ENCODE measurements at places on chromosomes 13 and 19. TPM values are rescaled to one million over a fixed set of nuclear protein-coding genes. Genes with fewer than 3 reads are reported as not detected.

NXNL1 gene
- total RNA-seq: not detected

- no peak overlapping the region for H3K4me3 ChIP-seq
- no peaks in the 10 kb centered on the region for H3K4me1 ChIP-seq
- H3K27ac ChIP-seq: no peak overlapping the region
- H3K27me3 ChIP-seq: peaks cover 29% of the 10 kb centered on the region
- H3K36me3 ChIP-seq: no peaks in the 10 kb centered on the region
Measured at GRCh38 chr13:43915451-43915850, 35.7 kb downstream of the LACC1 start.

ZNF350 gene
- total RNA-seq: 9.1 TPM

ZNF30 gene
- total RNA-seq: 3.5 TPM
